Activated CD8-positive, alpha-beta T cell treated with anti-CD3 and anti-CD28 coated beads, Interleukin-2, amount 10 ng/mL, durations not matched to agents 7 days and 5 days (primary cell): ENCODE measurements at places on chromosomes 3 and 15. TPM values are rescaled to one million over a fixed set of nuclear protein-coding genes. Genes with fewer than 3 reads are reported as not detected.
A peak's percentile ranks its signal among the peaks of the same experiment; 100 is the strongest.

DNA sequence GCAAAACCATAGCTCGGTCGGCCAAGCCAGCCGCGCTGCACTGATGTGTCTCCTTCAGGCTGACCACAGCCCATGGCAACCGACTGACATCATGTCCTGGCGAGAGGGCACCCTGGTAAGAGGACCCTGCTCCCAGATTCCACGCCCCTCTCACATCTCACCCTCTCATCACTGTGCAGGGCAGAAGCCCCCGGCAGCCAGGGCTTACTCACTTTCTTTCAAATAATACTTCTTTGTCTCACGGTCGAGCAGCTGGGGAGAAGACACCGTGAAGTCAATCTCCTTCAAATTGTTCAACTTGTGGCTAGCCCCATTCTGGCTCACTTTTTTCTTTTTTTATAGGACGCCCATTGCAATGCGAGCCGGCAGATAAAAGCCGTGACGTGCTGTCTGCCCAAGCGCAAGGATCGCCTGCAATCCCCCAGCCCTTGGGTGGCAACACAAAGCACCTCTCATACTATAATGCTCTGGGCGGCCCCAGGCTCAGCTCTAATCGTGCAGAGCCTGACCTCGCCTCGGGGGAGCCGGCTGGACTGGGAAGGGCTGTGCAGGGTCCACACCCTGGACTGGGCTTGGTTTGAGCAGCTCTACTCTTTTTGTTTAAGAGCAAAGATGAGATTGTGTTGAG is 33.6 kb downstream of the VGLL4 start:
- H3K4me3 ChIP-seq, result no peak overlapping the region
- H3K27me3 ChIP-seq, result no peaks in the 10 kb centered on the region
- DNase-seq, result no peak
- H3K36me3 ChIP-seq, result peaks cover 23% of the 10 kb centered on the region

DNA sequence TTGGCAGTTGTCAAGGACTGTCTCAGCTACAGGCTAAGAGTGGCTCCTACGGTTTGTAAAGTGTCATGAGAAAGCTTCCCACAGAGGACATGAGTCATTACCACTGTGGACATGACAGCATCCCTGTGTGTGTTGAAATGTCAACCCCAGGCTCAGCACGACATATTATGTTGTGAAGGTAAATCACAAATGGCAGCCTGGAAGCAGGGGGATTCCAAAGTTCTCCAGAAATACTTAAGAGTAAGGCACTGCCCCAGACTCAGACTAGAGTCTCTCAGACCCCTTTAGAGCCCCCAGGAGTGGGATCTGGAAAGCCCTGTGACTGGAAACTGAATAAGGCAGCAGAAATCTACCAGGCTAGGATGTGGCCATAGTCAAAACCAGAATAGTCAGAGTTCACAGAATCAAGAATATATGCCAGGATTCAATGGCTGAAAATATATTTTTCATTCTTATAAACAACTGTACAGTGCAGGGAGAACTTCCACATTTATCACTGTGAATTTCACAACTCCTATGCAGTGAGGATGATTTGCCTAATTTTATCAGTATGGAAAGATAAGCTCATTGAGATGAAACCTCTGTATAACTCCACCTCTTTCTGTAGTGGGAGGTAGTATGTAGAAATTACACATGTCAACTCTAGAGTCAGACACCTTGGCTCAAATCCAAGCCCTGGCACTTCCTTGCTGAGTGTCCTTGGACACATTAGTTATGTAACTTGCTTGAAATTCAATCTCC is 237.1 kb upstream of the CFAP20DC start:
- no peaks in the 10 kb centered on the region for H3K27me3 ChIP-seq
- no peak overlapping the region for H3K4me3 ChIP-seq
- H3K27ac ChIP-seq, result peak overlapping the region; percentile 47
- peak; percentile 39 for DNase-seq
- no peaks in the 10 kb centered on the region for H3K36me3 ChIP-seq

ZBED2 gene
- 0.74 TPM for total RNA-seq

SLC2A2 gene
- not detected for total RNA-seq

- peak overlapping the region; percentile 88 for H3K27ac ChIP-seq
- H3K27me3 ChIP-seq, result no peaks in the 10 kb centered on the region
- H3K4me1 ChIP-seq, result peaks cover 27% of the 10 kb centered on the region
- H3K4me3 ChIP-seq, result peak overlapping the region; percentile 69
- peak; percentile 58 for DNase-seq
These were observed 21.4 kb downstream of the FEM1B start for GRCh38 chr15:68298882-68299381.

SLITRK3 gene
- not detected for total RNA-seq

GREM1 gene
- not detected for total RNA-seq

GRCh38 chr3:155323063-155323666 is 29.7 kb upstream of the STRIT1 start:
- H3K4me3 ChIP-seq, result no peak overlapping the region

DNA sequence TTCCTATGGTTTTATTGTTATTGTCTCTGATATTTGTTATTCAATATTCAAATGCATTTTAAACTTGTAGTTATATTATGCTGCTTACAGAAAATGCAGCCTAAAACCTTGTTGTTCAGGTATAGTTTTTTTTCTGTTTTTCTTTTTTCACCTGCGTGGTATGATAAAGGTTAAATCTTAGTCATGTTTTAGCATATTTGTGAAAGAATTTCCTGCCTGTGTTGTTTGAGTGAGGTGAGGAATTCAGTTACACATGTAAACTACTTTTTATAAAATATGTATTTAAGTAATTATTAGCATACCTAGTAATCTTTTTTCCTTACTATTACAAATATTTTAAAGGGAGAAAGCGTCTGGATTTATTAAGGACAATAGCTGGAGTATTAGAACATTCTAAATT is 90.0 kb upstream of the NAALADL2 start:
- H3K4me1 ChIP-seq, result no peaks in the 10 kb centered on the region
- no peak overlapping the region for H3K27ac ChIP-seq
- no peaks in the 10 kb centered on the region for H3K36me3 ChIP-seq
- DNase-seq, result no peak
- H3K4me3 ChIP-seq, result no peak overlapping the region

STIMATE gene
- total RNA-seq, result 26.5 TPM

ABI3BP gene
- not detected for total RNA-seq

GRCh38 chr3:18827664-18828063 is 320.6 kb upstream of the KCNH8 start:
- H3K36me3 ChIP-seq, result no peaks in the 10 kb centered on the region
- H3K4me1 ChIP-seq, result peaks cover 12% of the 10 kb centered on the region
- no peak overlapping the region for H3K27ac ChIP-seq
- no peak for DNase-seq
- no peaks in the 10 kb centered on the region for H3K27me3 ChIP-seq

VGLL3 gene
- not detected for total RNA-seq

DNA sequence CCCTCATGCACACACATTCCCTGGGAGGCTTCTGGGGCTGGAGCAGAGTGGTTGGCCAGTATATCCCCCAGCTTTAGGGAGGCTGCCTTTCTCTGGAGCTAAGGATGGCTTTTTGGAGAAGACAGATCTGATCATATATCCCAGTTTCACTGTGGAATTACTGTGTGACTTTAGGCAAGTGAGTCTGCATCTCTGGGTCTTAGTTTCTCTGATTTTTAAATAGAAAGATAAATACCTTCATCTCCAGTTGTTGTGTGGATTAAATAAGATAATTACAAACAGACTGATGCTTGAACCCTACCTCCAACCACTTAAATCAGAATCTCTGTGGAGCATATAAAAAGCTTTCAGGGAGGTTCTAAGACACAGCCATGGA is 11.1 kb upstream of the WNT7A start:
- H3K27me3 ChIP-seq, result peaks cover 2% of the 10 kb centered on the region
- peak overlapping the region; percentile 95 for H3K27ac ChIP-seq
- peak overlapping the region; percentile 62 for H3K4me3 ChIP-seq
- peaks cover 11% of the 10 kb centered on the region for H3K36me3 ChIP-seq

DNA sequence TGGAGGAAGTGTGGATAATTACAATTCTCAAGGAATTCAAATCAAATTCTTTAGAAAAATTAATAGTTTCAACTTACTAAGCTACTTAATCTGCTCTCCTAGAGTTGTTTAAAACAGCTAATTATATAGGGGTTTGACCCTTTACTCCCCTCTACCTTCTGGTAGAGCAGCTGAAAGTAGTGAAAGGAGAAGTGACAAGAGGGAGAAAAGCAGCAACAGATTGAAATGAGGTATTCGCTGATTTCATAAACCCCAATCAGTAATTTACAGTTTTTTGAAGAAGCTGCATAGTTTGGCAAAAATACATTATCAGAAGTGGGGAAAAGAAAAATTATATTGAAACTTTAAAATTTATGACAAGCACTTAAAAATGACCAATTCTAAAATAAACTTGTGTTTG is 52.8 kb downstream of the ZMAT3 start:
- H3K27me3 ChIP-seq, result no peaks in the 10 kb centered on the region
- H3K36me3 ChIP-seq, result peaks cover 10% of the 10 kb centered on the region
- no peak for DNase-seq
- H3K4me3 ChIP-seq, result no peak overlapping the region

DNA sequence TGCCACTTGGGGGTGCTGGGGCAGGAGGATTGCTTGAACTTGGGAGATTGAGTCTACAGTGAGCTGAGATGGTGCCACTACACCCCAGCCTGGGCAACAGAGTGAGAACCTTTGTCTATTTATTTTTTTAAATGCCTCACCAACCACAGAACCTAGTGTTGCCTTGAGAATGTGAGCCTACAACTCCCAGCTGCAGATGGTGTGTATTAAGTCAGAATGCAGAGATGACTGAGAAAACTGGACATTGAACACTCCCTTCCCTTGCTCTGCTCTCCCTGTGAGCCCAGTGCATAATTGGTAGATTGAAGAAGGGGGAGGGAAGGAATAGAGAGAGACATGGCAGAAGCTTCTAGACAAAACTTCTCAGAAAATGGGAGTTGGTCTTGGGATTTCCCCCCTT is 53.5 kb downstream of the CCDC33 start:
- H3K36me3 ChIP-seq, result no peaks in the 10 kb centered on the region
- peaks cover 6% of the 10 kb centered on the region for H3K4me1 ChIP-seq
- H3K27me3 ChIP-seq, result peaks cover 3% of the 10 kb centered on the region
- H3K4me3 ChIP-seq, result no peak overlapping the region
- no peak for DNase-seq

GRCh38 chr3:135034291-135034768 is 239.3 kb downstream of the EPHB1 start:
- H3K27ac ChIP-seq, result no peak overlapping the region
- DNase-seq, result no peak
- H3K4me1 ChIP-seq, result no peaks in the 10 kb centered on the region
- H3K36me3 ChIP-seq, result no peaks in the 10 kb centered on the region

ACP3 gene
- total RNA-seq, result not detected

- peaks cover 3% of the 10 kb centered on the region for H3K27me3 ChIP-seq
- no peaks in the 10 kb centered on the region for H3K36me3 ChIP-seq
- no peak overlapping the region for H3K27ac ChIP-seq
- DNase-seq, result no peak
- H3K4me1 ChIP-seq, result no peaks in the 10 kb centered on the region
- no peak overlapping the region for H3K4me3 ChIP-seq
These were observed 398.5 kb downstream of the PDCD6IP start for GRCh38 chr3:34196914-34197313.

- peaks cover 41% of the 10 kb centered on the region for H3K4me1 ChIP-seq
- H3K4me3 ChIP-seq, result no peak overlapping the region
- no peak for DNase-seq
- H3K36me3 ChIP-seq, result peaks cover 54% of the 10 kb centered on the region
- no peaks in the 10 kb centered on the region for H3K27me3 ChIP-seq
- H3K27ac ChIP-seq, result no peak overlapping the region
These were observed 51.1 kb downstream of the CMTM7 start for GRCh38 chr3:32442766-32443165.

GABRG3 gene
- total RNA-seq, result not detected

PPP1R14D gene
- total RNA-seq, result not detected

DNA sequence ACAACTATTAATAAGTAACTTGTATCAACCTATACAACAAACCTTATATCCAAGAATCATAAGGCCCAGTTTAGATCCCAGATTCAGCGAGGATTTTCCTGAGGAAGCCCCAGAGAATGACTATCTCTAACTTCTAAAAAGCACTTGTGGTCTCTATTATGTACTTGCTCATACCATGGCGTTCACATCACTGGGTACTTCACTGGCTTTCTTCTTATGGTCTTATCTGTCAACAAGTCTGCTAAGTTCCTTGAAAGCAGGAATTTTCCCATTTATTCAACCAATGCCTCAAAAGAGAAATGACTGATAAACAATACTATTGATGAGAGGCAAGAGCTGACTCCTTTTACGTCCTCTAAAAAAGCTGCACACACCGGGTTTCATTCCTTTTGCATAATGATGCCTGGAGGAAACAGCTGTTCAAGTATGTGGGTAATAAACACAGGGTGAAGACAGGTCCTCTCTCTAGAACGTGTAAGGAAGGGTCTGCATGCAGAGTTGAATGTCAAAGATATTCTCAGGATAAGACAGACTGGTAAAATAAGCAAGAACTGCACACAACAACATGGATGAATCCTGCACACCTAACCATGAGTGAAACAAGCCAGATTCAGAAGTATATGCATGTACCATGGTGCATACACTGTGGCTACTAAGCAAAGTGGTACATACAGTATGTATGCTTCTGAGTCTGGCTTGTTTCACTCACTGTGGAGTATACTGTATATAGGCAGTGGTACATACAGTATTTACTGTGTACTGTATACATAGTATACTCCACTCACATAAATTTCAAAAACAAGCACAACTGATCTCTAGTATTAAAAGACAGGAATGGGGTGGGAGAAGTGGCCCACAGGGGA is 408.7 kb downstream of the SHQ1 start:
- no peak overlapping the region for H3K27ac ChIP-seq
- no peak overlapping the region for H3K4me3 ChIP-seq
- H3K36me3 ChIP-seq, result peaks cover 63% of the 10 kb centered on the region

DNA sequence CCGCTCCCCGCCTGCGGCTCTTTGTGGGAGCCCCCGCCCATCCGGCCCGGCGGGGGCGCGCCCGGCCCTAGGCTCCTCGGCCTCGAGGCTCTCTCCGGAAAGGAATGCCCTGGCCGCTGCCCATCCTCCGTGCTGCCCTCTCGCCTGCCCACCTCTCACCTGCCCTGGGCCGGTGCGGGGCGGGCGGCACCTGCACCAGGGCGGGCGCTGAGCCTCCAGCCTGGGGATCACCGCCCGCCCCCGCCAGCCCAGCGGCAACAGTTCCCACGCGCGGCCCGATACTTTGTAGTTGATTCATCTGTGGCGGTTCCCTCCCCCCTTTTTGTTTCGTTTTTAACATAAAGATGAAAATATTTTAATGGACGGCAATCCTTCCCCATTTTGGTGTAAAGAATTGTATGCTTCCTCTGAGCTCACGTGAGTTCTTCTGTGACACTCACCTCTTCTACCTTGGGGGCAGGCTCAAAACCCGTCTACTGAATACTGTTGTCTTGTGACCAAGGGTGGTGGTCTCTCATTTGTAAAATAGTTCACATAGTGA is 1.9 kb downstream of the KLF13 start:
- DNase-seq, result peak; percentile 77
- H3K4me3 ChIP-seq, result peak overlapping the region; percentile 91
- no peaks in the 10 kb centered on the region for H3K27me3 ChIP-seq
- H3K27ac ChIP-seq, result peak overlapping the region; percentile 92
- H3K4me1 ChIP-seq, result peaks cover 59% of the 10 kb centered on the region

SPESP1 gene
- not detected for total RNA-seq

DNA sequence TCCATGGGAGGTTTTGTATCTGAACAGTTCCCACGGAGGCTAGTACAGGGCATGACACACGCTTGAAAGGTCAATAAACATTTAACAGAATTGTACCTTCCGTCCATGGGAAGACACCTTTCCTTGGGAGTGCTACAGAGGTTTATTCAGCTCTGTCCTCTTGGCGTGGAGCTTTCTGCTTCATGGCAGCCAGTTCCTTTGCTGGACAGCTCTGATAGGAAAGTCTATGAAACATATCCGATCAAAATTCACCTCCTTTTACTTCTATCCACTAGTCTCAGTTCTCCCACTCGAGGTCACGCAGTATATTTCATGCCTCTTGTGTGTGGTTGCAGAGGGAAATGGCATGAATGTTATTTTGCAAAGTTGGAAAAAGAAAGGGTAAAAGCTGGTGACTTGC is 91.2 kb downstream of the PEX5L start:
- H3K27ac ChIP-seq, result no peak overlapping the region
- DNase-seq, result no peak
- H3K4me3 ChIP-seq, result no peak overlapping the region
- H3K36me3 ChIP-seq, result no peaks in the 10 kb centered on the region
